Hematopoietic multipotent progenitor cell (in vitro differentiated cells): ENCODE measurements at places on chromosomes 2 and 18.

- no peak for DNase-seq
These were observed 62.7 kb upstream of the CAPN13 start for GRCh38 chr2:30869988-30870387.

DNA sequence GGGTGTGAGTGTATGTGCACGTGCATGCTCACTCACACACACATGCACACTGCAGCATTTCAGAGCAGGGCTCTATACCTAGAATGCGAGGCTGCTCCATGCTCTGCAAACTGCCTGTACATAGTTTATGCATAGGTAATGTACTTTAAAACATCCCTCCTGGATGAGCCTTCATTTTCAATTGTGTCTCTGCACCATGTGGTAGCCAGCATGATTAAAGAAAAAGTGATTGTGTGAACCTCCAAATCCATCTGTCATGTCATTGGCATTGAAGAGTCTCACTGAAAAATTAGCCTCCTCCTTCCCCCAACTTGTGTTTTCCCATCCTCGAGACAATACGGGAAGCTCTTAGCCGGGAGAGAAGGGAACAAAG, 120.9 kb upstream of the SPATS2L start:
- DNase-seq: no peak

DNA sequence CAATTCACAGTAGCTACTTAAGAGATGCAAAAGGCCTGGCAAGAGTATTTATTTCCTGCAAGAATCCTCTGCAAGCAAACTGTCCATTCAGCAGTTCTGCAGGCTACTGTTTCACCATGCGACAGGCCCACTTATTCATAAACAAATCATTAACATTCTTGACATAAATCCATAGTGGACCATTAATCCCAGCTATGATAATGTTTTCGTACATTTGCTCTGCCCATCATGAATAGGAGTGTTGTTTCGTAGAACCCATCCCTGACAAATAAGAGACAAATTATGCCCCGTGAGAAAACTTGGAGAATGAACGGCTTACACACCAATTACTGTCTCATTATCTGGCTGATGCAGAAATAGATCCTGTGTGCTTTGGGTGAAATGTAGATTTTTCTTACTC, 65.4 kb downstream of the PID1 start:
- DNase-seq: no peak

- no peak for DNase-seq
These were observed 83.7 kb upstream of the RBM44 start for GRCh38 chr2:237714690-237715458.

DNA sequence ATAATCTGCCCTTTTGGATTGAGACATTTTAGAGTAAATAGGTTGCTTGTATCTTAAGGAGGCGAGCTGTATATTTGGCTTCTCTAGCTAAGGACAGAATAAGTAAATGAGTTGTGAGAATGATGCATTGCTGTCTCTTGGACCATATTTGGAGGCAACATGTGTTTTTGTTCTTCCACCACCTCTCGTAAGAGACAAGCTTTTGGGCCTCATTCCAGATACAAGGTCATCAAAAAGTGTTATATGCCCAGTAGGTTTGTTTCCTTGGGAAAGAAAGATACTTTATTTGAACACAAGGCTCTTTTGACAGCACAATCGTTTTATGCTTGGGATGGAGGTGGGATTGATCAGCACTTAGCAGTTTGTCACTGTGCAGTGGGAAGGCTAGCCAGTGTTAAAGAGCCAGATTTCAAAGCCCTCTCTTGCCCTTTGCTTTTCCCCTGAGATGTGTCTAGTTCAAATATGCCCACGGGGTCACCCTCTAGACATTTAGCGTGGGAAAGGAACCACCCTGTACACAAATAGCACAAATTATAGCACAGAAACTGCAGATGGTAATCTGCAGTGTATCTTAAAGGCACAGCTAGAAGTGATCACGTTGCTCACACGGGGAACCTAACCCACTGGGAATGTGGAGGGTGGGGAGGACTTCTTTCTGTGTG, 131.3 kb downstream of the MAP4K4 start:
- no peak for DNase-seq

DNA sequence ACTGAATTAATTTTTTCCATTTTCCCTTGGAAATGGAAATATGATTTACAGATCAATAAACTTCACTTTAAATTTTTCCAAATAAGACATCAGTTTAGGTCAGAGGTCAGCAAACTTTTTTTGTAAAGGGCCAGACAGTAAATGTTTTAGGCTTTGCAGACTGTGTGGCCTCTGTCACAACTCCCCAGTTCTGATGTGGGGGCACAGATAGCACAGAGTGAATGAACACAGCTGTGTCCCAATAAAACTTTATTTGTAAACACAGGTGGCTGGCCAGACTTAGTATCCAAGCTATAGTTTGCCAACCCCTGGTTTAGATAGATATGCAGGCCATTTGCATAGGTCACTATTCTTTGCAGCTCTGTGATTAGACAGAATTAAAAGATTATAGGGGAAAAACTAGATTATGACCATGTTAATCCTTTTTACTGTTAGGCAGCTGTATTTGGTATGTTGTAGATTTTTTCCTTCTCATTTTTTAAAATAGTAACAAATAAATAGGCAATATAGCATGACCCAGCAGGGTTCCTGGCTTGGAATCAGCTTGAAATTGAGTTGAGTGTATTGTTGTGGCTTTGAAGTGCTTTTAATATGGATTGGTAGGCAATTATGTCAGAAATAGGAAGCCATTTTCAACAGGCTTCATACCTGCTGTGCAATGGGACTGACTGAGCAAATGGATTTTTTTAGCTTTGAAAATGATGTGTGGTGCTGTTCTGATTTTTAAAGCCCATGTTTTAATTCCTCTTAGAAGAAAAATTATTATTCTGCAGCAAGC, 59.7 kb downstream of the WDSUB1 start:
- DNase-seq: no peak

GRCh38 chr18:8634508-8634907, 25.3 kb downstream of the RAB12 start:
- DNase-seq: no peak

DNA sequence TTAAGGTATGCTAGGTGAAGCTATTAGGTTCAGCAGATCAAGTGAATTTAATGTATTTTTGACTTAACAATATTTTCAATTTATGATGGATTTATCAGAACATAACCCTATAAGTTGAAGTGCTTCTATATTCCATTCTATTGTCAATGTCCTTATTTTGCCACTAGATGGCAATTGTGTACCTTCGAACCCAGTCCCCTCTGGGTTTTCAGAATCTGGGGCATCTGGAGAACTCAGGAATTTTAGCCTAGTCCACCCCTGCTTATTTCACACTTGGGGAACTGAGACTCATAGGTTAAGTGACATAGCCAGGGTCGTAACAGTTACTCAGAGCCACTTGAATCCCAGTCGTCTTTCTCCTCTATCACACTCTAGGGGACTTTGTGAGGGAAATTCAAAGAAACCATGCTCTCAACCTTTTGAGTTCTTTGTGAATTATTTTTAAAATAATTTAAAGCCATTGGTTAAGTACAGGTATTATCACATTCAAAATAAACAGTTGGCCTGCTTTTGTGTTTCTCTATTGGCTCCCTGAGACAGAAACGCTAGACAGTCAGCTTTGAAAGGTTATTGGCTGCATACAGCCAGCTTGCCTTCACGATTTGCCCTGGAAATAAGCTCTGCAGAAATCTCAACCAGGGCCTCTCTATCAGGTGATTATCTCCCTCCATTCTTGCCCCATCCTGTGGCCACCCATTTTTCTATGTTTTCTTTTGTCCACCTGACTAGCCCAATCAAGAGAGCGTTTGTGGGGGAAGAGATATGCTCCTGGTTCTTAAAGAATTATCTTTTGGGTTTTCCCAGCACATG, 145.0 kb downstream of the TTC27 start:
- DNase-seq: no peak

DNA sequence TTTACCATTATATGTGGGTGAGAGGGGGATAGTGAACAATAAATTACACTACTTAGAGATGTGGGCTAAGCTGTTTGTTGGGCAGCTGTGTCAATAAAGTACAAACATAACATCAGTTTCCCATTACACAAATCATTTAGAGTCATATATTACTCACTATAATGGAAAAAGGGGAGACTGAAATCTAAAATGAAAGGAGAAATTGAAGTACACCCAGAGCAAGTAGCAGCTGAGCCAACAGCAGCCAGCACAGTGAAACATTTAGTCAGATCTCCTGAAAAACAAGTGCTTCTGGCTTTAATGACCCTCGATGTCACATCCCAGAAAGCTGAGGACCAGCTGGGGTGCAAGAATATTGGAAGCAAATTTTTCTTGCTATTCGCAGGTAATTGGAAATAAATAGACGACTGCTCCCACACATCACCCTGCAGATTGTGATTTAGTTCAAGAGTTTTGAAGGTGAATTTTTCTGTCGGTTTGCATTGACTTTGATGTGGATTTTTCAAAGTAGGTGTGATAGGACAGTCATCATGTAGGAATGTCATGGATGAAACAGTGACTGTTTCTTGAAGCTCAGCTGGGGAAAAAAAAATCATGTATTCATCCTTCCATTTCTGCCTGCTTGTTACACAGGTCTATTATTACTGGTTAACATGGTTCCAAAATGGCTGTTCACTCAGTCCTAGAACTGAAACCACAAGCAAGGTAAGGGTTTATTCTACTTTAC, 1607.3 kb upstream of the CELF4 start:
- DNase-seq: no peak

GRCh38 chr18:76498064-76498463, 3.0 kb upstream of the ZNF516 start:
- DNase-seq: no peak

GRCh38 chr2:196941398-196942078, 15.0 kb upstream of the PGAP1 start:
- no peak for DNase-seq

- DNase-seq: peak; percentile 13
These were observed 908 bp downstream of the ERLEC1 start for GRCh38 chr2:53787614-53788289.

- no peak for DNase-seq
These were observed 169.3 kb downstream of the KCNE4 start for GRCh38 chr2:223221139-223221835.

- no peak for DNase-seq
These were observed 58.4 kb downstream of the TXNL1 start for GRCh38 chr18:56580026-56580425.

DNA sequence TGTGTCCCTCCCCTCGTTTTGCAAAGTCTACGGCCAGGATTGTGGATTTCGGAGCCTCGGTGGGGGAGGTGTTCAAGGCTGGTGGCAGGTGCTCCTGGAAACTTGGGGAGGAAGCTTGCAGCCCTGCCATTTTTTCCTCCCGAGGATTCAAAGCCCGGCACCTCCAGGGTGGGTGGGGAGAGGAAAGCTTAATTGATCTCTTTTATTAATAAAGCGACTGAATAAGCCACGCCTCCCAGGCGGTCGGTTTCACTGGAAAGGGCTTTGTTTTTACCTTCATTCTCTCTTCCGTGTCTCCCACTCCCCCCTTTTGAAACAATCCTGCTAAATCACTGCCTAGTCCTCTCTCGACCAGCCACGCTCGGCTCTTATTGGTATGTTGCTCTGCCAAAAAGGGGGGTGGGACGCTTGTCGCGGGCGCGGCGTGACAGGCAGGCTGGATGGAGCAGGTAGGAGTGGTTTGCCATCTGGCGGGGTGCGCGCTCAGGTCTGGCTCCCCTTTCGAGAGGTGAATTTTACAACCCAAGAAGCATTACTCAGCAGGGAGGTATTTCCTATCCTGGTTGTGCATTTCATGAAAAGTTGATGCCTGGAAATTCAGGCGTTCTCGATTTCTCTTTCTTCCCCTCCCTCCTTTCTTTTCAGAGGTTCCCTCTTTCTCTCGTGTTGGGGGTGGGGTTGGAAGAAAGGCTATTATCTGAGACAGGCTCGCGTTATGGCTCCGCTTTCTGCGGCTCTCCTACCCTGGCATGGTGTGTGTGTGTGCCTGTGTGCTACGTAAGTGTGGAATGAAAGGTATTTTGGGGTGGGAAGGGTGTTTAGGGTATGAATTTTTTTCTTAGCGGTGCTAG, 1.4 kb downstream of the NEDD4L start:
- DNase-seq: no peak
